ENCODE measurements at places on chromosomes 2 and 18. TPM values are rescaled to one million over a fixed set of nuclear protein-coding genes. Genes with fewer than 3 reads are reported as not detected.

GRCh38 chr2:231955758-231956472, 5.6 kb upstream of the DIS3L2 start:
- no peak for ATAC-seq

DNA sequence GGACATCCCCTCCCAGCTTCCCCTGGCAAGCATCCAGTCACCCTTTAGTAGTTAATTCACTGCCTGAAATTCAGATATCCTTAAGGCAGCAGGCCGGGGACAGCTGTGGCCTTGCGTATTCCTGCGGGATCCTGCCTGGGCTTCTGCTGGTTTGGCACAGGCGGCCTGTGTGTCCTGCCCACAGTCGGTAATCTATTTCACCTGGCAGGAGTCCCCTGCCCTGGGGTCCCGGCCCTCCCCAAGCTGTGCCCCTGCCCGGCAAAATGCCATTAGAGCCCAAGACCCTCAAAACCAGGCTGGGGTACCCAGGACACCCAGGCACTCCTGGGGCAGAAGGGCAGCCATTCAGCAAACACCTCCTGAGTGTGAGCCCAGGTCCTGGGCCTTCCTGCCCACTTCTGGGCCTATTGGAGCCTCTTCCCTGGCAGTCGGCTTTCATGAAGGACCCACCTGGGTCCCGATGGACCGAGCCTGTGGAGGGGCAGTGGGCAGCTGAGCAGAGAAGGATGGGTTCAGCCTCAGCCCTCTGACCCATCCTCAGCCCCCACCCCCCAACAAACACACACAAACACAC, 11.6 kb downstream of the CROCC2 start:
- no peak for ATAC-seq

- ATAC-seq: no peak
Measured at GRCh38 chr2:53942280-53942679, 28.5 kb downstream of the PSME4 start.

DNA sequence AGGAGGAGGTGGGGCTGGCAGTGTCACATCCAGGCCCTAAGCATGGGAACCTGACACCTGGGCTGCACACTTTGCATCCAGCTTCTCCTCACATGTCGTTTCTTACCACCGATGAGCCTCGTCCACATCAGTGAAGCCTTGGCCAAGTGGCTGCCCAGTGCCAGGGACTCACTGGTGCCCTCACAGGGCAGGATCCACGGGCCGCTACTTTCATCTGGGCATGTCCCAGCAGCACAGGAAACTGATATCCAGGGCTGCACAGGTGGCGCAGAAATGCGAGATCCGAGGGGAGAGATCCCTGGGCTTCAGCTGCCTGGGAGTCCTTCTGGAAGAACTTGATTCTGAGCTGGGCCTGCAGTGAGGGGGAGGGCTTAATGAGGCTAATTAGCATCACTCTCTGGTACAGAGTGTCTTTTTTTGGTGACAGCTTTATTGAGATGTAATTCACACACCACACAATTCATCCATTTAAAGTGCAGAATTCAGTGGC, 291.6 kb upstream of the HDAC4 start:
- ATAC-seq: no peak

DNA sequence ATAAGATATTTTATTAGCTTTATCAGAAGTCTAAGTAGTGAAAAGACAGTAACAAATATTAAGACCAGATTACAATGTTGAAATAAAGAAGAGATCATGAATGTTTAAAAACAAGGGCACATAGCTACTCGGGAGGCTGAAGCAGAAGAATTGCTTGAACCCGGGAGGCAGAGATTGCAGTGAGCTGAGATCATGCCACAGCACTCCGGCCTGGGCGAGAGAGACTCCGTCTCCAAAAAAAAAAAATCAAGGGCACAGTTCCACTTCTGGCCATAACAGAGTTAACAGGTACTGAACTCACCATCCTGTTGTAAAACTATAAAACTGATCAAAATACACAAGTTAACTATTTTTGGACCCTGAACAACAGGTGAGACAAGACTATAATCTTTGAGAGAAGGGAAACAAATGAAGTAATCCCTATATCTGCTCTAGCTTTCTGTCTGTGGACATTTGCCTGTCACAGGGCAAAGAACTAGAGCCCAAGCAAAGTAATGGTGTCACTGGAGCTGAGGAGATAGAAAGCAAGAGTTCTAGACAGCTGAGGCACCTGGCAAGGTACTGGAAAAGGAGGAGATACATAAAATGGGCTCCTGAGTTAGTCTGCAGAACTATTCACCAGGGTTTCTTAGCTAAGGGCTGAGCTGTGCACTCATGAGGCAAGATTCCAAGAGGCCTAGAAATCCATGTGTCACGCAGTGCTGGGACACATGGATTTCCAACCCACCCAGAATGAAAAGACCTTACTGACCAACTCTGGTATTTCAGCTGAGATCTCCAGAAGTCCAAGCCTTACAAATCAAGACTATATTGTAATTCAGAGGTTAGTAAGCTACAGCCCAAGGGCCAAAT, 15.2 kb downstream of the MMADHC start:
- ATAC-seq: no peak

DNA sequence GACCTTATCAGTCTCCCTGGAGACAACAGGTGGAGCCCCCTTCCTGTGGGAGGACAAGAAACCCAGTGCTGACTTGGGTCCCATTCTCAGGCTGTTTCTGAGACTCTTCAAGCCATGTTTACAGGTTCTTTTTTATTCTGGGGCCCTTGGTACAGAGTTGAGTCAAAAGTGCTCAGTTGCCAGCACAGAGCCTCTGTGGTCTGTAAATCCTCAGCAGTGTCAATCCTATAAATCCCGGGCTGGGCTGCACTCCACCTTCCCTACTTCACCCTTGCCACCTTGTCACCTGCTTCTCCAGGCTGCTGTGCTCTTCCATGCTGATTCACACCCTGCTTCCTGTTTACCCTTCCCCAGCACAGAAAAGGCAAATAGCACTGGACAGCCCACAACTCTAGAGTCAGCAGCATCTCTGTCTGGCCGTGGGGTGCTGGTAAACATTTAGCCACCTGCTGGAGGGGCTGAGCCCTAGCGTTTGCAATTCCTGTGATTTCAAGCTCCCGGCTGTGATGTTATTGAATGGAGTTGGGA, 74.7 kb downstream of the TNFRSF11A start:
- no peak for ATAC-seq

DNA sequence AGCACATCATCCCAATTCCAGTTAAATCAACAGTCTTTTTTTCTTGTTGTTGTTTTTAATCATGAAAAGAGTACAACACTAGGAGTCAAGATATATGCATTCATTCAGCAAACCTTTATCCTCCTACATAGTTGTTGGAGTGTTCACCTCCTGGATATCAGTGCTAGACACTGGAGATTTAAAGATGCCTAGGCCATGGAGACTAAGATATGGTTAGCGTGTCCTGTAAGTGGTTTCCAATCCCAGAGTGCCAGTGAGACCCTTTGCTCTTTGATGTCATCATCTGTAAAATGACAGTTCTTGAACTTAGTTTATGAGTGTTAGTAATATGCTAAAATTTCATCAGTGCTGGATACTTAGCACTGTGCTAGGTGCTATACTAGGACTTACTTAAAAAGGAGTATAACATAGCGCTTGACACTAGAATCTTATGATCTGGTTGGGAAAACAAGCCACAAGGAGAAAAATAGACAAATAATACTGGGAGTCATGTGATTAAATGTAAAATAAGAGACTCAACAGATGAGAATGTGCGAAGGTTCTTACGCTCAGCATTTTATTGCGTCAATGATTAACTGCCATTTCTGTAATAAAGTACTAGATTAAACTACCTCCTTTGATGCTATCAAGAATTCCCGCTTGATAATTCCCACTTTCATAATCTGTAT, 31.5 kb downstream of the BABAM2 start:
- ATAC-seq: no peak

DNA sequence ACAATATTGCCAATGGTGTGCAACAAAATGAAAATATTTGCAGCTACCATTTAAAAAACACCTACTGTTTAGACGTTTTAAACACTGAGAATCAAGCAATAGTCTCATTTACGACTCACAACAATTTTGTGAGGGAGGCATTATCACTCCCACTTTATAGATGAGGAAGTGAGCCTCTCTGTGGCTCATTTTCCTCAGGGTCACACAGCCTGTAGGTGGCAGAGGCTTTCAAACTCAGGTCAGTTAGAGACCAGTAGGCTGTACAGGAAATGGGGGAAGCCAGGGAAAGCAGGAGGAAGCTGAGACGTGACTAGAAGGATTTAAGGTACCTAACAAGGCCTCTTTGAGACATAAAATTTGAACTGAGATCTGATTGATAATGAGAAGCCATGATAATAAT, 95.0 kb upstream of the ZNF521 start:
- ATAC-seq: no peak

GRCh38 chr18:13359210-13359609, 140.7 kb downstream of the LDLRAD4 start:
- no peak for ATAC-seq

GRCh38 chr2:38661306-38661705, 4.6 kb upstream of the GALM start:
- no peak for ATAC-seq

DNA sequence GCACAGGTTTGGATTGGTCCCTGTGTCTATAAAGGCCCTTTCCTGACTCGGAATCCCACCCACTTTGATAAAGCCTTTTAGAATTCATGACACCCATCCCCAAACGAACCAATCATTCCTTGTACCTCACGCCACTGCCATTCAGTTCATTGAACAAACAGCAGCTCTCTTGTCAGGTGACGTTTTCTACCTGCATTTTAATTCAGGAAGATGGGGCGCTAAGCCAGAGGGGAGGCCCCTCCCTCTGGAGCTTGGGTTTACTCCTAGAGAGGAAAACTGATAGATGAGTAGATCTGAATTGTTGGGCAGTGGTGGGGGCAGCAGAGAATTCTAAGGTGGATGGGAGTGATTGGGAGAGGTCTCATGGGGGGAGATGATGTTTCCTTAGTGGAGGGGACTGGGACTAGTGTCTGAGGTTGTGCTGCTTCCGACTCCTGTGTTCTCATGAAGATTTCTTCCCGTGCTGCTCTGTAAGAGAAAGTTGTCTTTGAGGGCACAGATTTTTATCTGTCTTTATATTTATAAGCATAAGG, 9.6 kb downstream of the RRM2 start:
- ATAC-seq: no peak

- ATAC-seq: no peak
Measured at GRCh38 chr18:37259711-37260110, 305.9 kb downstream of the CELF4 start.

DNA sequence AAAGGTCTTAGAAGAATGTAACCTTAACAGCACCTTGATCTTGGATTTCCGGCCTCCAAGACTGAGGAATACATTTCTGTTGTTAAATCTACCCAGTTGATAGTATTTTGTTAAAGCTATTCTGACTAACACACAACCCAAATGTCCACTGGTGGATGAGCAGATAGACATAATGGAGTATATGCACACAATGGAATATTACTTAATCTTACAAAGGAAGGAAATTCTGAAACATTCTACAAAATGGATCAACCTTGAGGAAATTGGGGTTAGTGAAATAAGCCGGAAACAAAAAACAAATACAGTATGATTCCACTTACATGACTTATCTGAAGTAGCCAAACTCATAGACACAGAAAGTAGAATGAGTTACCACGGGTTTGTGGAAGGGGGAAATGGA, 168.7 kb downstream of the ZNF804A start:
- ATAC-seq: no peak

DNA sequence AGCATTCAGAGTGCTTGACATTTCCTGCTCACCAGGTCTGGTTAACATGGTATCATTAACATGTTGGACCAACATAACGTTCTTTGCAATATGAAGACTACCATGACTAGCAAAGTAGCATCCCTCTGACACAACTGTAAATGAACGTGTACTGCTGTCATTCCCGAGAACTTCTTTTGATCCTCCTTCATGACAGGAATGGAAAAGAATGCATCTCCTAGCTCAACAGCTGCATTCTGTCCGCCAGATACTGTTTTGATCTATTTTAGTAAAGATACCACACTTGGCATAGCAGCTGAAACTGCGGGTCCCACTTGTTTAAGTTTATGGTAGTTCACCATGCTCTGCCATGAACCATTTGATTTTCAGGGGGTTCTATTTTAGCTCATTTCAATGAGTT, 144.2 kb upstream of the PARD3B start:
- no peak for ATAC-seq

- ATAC-seq: no peak
Measured at GRCh38 chr2:7346336-7346735, 429.1 kb downstream of the RNF144A start.

DNA sequence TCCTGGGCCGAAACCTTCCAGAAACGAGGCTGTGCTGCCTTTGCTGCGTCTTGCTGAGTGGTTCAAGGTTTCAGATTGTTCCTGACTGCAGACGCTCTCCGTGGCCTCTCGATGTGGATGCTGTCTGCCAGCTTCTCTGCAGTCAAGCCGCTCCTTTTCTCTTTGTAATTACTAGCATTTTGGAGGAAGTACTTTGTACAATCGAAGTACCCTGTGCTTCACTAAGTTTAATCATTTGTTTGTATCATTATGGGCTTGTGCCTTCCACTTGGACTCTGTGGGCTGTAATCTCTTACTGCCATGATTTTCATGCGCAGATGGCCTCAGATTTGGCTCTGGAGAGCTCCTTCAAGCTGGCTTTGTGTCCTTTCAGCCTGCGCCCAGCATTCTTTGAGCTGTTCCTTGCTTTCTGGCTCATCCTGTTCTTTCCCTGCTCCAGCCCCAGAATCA, 49.3 kb downstream of the TRAF3IP1 start:
- ATAC-seq: no peak

Gene NR4A2
- 3.1 TPM for total RNA-seq

Gene SLC11A1
- 3.5 TPM for total RNA-seq

Gene TSN
- total RNA-seq: 38.7 TPM

Gene FZD7
- total RNA-seq: 3.0 TPM

Gene ALPG
- total RNA-seq: not detected

Gene FOXD4L1
- total RNA-seq: 0.16 TPM

Gene ANKRD30BL
- total RNA-seq: not detected
